Heart right ventricle (tissue), 16 donors: ENCODE measurements at places on chromosomes 5 and 9. TPM values are rescaled to one million over a fixed set of nuclear protein-coding genes. Genes with fewer than 3 reads are reported as not detected.

DNA sequence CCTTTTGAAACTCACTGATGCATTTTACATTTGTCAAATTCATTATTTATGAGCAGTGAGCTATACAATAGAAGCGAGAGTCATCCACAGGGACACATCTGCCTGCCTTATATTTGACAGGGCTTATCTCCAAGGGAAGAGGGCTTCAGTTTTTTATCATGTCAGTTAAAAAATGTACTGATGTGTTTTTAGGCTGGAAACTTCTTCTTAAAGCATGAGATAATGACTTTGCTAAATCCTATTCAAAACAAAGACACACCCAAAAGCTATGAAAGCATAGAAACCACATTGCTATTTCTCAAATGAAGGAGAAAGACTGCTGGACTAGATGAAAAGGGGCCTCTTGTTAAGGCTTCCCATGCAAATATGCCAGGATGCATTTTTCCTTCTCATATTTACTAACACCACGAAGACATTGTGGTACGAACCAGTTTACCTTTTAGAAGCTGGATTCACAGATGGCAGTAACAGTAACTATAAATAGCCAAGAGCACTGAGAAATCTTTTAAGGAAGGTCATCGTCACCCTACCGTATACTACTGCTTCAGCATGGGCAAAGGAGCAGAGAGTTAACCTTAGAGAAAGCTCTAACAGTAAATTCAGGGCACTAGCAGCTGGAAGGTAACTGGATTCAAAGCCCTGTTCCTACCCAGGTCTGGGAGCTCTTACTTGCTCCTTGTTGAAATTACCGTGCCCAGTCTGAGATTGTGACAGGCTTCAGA is 86.3 kb upstream of the IFNK start:
- DNase-seq, result no peak

GRCh38 chr9:73577848-73578247 is 426.2 kb downstream of the ANXA1 start:
- DNase-seq, result no peak

GRCh38 chr5:17151686-17152085 is 65.7 kb upstream of the BASP1 start:
- no peak for DNase-seq

DNA sequence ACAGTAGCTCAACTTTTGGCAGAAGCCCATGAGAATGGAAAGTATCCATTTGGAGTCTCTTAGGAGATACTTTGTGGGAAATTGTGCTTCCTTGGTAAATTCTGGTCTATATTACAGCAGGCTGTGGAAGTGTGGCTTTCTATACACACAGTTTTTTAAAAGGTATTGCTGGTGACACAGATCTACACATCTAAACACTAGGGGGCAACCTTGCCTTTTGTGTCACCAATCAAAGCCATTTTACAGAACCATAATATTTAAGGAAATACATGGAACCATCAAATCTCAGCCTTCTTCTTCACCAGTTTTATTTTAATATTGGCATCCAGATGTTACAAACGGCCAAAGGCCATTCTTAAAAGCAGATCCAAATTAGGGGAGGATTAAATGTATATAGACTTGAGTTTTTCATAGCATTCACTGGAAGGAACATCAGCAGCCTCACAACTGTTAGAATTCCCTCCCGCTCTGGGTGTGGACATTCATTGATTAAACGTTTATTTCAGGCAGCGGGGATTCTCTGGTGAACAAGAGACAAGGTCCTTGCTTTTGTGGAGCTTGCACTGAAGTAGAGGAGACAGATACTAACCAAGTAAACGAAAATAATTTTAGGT is 132.4 kb upstream of the EPB41L4A start:
- peak; percentile 64 for DNase-seq

GRCh38 chr5:57718155-57718554 is 235.5 kb upstream of the ACTBL2 start:
- DNase-seq, result no peak

The CCDC152 gene
- total RNA-seq, result 1.6 TPM

The GNA14 gene
- 1.6 TPM for total RNA-seq

The SPOCK1 gene
- total RNA-seq, result 62.4 TPM

The CARD6 gene
- total RNA-seq, result 4.4 TPM
